ENCODE measurements at places on chromosomes 1 and 21. TPM values are rescaled to one million over a fixed set of nuclear protein-coding genes. Genes with fewer than 3 reads are reported as not detected.
A peak's percentile ranks its signal among the peaks of the same experiment; 100 is the strongest.

PALMD gene
- total RNA-seq = 3.9 TPM

KMO gene
- 0.35 TPM for total RNA-seq

MANEAL gene
- 3.4 TPM for total RNA-seq

PLEKHA6 gene
- total RNA-seq = 0.07 TPM

- DNase-seq = no peak
Measured at GRCh38 chr1:160284220-160284781, 632 bp downstream of the PEX19 start.

GRCh38 chr1:65339866-65340468 is 30.6 kb downstream of the DNAJC6 start:
- no peak for DNase-seq

GRCh38 chr1:216186141-216186540 is 237.1 kb downstream of the USH2A start:
- no peak for DNase-seq

DNA sequence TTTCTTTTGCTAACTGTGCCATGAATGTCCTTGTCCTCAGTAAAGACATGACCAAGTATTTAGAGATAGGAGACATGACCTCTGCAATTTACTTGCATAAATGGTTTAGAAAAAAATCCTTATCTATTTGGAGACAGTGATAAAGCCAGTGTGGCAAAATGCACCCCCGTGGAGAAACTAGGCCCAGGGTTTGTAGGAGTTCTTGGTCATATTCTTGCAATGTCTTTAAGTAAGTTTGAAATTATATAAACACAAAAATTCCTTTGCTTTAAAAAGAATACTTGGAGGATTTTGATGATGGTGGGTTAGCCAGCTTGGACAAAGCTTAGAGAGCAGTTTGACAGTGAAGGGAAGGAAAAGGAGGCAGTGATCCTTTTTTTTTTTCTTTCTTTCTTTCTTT is 101.9 kb upstream of the SLC45A1 start:
- DNase-seq = no peak

- DNase-seq = no peak
Measured at GRCh38 chr1:967466-968343, 1.4 kb downstream of the PLEKHN1 start.

GRCh38 chr1:33047839-33048305 is 11.2 kb upstream of the AK2 start:
- DNase-seq = no peak

GRCh38 chr21:45504516-45505415 is 37.5 kb downstream of the SLC19A1 start:
- no peak for DNase-seq

GRCh38 chr1:113140588-113141446 is 67.8 kb downstream of the LRIG2 start:
- peak; percentile 64 for DNase-seq

GRCh38 chr1:157111396-157112165 is 12.0 kb upstream of the ETV3L start:
- no peak for DNase-seq

- peak; percentile 18 for DNase-seq
Measured at GRCh38 chr1:5428351-5428750, 563.9 kb downstream of the NPHP4 start.

DNA sequence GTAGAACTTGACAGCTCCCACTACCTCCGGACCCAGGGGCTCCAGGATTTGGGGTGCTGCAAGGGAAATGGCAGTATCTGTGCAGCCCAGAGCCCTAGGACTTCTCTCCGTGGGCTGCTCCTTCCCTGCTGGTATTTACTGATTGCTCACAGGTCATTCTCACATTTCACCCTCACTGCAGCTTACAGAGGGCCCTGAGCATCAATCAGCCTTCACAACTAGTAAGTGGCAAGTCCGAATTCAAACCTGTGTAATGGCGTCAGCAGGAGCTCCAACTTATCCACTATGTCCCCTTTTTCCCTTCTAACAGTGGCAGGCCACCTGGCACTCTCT is 32.4 kb downstream of the PIK3C2B start:
- no peak for DNase-seq

DNA sequence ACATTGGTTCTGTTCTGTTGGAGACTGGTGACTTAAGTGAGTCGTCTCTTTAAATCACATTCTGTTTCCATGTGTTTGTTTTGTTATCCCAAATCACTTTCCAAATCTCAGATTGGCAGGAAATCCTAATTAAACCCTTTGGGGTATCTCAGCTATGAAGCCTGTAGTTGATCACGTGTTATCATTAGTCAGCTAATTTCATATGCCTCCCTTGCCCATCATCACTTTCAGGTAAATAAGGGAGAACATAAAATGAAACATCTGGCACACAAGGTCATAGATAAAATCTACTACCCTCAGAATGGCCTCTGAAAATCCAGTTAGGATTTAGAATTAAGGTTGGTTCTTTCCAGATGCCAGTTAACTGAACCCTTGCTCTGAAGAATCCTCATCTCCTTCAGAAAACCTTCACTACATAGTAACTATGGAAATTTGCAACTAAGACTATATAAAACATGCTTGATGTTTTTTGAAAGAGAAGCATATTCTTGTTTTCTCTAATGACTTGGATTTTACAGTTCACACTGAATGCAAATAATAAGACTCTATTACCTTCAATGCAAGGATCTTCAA is 401.5 kb downstream of the DSCAM start:
- no peak for DNase-seq

- no peak for DNase-seq
Measured at GRCh38 chr1:7768583-7768982, 2.5 kb upstream of the VAMP3 start.

GRCh38 chr1:103171041-103171590 is 62.8 kb upstream of the COL11A1 start:
- DNase-seq = no peak

DNA sequence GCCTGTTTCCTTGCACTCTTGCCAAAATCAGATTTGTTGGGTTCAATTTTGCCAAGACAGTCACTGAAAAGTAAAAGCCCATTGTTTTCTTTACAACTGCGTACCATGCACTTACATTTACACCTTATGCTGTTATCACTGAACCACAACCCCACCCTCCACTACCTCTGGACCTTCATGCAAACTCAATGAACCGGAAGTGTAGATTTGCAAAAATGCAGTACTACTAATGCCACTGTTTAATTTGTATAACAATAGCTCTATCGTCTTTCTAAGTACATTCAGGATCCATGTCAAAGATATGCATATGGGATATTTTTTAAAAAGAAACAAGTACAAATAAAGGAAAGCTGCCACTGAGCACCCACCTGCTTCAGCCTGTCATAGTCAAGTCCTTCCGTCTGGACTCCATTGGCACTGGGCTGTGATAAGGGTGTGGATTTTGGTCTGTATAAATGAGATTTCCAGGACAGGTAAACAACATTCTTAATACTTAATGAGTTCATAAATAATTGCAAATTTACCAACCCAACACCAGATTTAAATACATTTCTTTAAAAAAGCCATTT is 72.9 kb upstream of the LBR start:
- no peak for DNase-seq

GRCh38 chr1:205592443-205593003 is 39.3 kb downstream of the ELK4 start:
- no peak for DNase-seq

DNA sequence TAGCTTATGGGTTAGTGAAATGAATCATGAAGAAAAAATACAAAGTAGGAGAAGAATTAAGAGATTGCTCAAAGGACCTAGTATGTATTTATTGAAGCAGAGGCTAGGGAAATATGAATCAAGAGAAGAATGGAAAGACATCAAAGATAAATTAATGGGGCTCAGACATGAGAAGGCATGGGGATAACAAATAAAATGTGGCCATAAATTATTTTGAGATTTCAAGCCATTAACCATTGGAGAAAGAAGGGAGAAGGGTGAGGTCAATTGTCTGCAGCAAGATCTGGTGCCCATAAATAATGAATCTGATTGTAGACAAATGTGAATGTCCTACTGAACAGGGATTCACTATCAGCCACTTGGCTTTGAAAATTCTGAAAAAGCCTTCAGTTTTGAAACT is 10.2 kb downstream of the KRTAP20-3 start:
- DNase-seq = no peak

- no peak for DNase-seq
Measured at GRCh38 chr1:166384948-166385347, 218.1 kb upstream of the FAM78B start.
